GM23248 (cell line): ENCODE measurements at places on chromosomes 5 and 9.

GRCh38 chr9:36991516-36992134 is 42.4 kb downstream of the PAX5 start:
- DNase-seq: no peak

- DNase-seq: no peak
These were observed 174.3 kb upstream of the RORB start for GRCh38 chr9:74322661-74323314.

DNA sequence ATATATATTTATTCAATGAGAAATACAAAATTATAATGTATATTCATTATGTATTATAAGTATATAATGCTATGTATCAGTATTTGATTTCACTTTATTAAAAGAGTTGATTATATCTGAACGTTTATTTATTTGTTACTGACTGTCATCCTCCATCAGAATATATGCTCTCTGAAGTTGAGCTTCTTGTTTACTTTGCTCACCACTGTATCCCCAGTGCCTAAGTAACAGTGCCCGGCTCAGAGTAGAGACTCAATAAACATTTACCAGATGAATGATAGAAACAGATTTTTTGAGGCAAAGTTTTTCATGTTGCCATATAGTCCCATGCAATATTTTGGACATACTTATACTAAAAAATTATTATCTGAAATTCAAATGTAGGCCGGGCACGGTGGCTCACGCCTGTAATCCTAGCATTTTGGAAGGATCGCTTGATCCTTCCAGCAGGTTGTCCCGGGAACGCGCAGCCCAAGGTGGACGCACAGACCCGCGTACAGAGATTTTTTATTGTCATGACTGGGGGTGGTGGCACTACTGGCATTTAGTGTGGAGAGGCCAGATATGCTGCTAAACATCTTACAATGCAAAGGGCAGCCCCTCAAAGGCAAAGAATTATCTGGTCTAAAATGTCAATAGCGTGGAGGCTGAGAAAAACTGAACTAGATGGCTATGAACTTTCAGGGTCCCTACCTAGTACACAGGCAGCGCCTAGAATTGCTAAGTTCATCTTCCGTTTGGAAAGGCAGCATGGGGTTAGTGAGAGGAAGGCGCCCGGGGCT is 761 bp upstream of the DNAJC25 start:
- no peak for DNase-seq

DNA sequence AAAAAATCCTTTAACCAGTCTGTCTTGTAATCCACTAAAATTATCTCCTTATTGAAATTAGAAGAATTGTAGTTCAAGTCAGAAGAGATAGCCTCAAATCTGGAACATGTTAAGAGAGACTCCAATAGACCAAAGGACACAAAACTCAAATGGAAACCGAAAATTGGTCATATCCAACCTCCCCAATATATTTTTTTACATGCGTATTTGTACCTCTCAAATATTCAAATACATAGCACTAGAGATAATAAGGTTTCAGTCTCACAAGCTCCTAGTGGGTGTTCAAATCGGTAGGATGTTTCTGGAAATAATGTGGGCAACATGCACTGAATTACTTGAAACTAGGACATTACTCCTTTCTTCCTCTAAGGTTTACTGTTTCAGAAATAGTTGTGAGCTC is 33.5 kb downstream of the EPB41L4A start:
- no peak for DNase-seq

GRCh38 chr9:88435336-88435735 is 47.1 kb downstream of the SPIN1 start:
- no peak for DNase-seq

DNA sequence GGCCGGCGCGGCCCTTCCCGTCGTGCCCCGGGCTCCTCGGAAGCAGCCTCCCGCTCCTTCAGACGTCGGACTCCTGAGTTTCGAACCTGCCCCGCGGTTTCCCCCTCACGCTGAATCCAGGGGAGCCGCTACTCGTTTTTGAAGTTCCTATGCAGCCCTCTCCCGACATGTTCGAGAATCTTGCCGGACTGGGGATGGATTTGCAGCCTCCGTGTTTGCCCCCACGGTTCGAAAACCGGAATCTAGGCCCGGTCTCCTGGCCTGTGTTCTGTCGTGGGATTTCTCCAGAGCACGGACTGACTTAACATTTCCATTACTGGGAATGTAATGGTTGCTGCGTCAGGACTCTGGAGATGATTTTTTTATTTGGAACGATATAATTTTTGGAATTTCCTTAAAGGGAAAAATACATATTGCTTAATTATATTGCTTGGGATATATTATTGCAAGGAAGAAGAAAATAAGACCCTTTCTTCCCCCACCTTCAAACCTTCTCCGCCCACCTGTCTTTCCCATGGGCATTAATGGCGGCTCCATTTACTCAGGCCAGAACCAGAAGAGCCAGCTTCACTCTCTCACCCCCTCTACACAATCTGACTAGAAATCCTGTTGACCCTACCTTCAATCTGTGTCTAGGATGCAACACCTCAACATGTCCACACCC is 8.5 kb upstream of the MGAT1 start:
- DNase-seq: peak; percentile 84

DNA sequence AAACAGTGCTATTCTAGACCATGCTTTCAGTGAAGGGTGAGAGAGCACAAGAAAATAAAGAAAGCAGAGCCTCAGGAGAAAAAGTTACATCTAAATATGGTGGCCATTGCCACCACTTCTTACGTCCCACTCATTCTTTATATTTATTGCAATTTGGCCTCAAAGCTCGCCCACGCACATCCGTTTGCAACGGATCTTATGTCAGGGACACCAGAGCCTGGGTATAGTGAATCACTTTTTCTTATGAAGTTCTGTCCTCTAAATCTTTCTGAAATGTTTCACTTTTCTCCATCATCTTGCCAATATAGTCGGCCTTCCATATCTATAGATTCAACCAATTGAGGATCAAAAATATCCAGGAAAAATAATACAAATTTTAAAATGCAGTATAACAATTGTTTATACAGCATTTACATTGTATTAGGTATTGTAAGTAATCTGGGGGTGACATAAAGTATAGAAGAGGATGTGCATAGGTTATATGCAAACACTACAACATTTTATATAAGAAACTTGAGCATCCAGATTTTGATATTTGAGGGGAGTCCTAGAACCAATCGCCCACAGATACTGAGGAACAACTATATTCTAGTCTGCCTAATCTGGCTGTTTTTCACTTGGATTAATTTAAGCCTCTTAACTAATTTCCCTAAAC is 35.2 kb downstream of the GOLPH3 start:
- peak; percentile 67 for DNase-seq

DNA sequence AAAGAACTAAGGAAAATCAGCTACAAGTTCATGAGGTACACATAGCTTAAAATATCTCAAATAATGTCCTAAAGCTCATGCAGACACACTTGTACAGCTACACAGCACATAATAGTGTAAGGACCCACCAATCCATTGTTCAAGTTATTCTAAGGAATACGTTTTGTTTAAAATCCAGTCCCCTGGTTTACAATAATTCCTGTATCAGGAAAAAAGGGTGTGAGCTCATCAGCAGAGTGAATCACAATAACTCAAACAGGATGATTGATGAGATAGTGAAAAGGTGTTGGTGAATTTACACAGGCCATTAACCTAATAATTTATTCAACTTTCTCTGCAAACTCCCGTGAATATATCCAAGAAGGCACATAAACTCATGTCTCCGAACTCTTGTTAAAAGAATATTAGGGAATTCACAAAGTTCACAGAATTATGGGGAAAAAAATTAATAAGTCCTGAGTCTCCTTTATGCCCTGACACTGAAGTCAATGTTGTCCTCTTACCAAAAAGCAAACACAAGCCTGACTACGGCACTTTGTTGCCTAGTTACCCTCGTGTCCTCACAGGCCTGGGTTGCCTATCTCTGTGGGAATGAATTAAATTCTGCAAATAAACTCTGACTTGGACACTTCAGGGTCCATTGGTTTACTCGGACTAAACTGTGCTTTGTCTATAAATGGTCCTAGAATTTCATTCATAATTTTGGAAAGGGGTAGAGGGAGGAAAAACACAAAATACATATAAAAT is 142.8 kb upstream of the PDE4D start:
- DNase-seq: no peak

GRCh38 chr9:127968042-127968441 is 12.7 kb downstream of the EEIG1 start:
- peak; percentile 76 for DNase-seq
